ENCODE measurements at places on chromosomes 16 and 17.

DNA sequence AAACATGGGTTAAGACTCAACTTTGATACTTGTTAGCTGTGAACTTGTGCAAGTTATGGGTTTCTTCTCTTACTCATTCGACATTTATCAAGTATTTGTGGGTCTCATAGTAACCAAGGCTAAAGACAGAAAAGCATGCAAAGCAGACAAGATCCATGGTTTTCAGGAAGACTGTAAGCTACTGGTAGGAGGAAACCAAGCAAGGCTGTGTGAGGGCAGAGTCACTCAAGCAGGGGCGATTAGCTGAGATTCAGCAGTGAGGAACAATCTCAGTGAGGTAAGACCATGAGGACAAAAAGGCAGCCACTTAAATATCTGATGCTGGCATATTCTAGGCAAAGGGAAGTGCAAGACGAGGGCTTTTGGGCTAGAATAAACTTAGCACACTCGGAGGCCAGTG, 29.5 kb downstream of the MBTD1 start:
- no peak for DNase-seq

DNA sequence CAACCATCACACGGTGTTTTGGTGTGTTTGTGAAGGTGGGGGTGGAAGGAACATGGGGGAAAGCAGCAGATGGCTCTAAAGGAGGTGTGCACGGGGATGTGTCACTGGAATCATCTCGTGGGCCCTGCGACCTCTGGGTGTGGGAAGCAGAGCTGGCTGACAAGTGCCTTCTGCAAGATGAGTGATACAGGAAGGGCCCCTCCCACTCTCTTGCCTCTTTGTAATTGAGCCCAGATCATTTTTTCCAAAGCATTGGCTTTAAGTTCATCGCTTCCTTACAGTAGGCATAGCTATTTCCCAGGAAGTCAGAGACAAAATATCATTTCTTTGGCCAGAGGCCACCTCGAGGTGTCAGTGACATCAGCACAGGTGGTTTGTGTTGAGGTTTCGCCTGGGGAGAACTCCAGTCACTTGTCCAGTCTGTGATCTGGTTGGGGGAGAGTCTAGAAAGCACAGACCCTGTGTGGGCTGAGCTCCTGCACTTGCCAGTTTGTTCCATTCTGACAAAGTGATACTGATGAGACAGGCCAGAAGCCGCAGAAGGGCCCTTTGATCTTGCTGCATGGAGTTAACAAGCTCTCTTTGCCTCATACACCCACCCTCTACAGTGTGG, 20.6 kb upstream of the SNTB2 start:
- DNase-seq, result peak; percentile 8

- no peak for DNase-seq
Measured at GRCh38 chr17:78415821-78416711, 37.6 kb downstream of the PGS1 start.

DNA sequence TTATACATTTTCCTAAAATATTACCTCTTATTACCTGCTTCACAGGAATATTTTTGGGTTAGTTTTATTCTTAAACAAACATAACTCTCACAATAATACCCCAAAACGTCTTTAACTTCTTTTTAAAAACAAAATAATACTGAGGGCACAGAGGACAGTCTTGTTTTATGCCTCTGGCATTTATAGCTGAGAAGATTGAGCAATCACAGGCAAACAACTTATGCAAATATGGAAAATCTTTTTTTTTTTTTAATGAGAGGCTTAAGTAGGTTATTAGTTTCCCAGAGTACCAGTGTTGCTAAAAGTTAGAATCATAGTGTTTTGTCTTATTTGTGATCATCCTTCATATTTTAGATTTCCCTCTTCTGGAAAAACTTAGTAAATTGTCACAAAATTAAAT, 195.0 kb downstream of the FTO start:
- DNase-seq, result no peak

DNA sequence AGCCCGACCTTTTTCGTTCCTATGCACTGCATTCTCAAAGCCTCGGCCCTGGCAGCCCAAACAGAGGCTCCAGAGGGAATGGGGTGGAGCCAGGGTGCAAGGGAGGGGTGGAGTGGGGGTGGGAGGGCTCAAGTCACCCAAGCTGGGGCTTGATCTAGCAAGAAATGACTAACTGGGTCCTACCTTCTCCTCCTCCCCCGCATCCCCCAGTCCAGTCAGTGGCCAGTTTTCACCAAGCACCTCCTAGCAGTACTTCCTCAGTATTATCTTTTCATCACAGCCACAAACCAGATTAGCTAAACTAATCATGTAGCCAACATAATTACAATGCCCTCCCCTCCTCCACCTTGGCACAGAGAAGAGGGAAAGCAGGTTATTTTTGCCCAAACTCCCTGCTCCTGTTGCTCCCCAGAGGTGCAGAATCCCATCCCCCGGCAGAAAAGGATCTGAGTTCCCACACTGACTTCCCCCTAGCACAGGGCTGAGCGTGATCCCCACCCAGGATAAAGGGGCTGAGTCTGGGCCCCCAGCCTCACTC, 2.2 kb downstream of the JUP start:
- no peak for DNase-seq

DNA sequence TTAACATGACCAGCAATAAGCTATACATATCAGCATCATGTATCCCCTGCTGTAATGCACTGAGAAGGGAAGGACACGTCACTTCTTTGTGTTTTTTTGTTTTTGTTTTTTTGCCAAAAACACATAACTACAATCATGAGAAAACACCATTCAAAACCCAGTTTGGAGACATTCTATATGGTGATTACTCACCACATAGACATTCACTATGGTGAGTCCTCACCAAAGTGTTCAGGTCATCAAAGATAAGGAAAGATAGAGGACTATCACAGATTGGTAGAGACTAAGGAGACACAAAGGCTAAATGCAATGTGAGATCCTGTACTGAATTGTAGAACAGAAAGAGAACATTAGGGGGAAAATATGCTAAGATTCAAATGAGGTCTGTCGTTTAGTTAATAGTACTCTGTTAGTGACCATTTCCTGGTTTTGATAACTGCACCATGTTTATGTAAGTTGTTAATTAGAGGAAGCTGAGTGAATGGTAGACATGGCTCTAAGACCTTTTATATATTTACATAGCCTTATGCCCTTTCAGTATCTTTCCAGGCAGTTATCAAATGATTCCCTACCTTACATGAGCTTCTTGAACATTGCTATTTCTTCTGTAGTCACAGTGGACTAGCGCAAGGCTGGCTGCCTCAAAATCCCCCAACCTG, 46.6 kb downstream of the PIK3R5 start:
- DNase-seq, result no peak

- DNase-seq, result peak; percentile 2
Measured at GRCh38 chr16:85157813-85158742, 45.8 kb upstream of the CIBAR2 start.

DNA sequence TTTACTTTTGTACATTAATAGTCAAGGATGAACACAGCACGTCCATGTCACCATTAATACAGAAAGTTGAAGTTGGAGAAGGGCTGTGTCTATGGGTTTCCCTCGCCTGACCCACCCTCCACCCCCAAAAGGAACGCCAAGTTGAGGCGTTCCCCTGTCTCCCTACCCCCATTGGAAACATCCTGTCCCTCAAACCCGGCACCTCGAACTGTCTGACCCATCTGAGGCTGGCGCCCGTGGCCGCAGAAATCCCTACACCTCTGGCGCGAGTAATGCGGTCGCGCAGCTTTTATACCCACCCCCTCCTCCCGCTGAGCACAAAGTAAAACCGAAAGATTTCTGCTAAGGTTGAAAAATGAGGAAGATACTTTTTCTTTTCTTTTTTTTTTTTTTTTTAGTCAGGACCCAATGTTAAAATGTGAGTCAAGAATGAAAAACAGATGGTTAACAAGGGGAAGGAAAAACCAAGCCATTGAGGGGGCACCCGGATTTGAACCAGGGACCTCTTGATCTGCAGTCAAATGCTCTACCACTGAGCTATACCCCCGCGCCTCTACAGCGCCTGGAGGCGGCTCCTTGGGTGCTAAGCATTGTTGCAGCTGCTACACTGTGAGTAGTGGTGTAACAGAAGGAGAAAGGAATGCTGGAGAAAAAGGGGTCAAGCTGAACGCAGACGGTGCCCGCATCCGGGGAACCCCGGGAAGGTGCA, 887 bp upstream of the LASP1 start:
- DNase-seq, result peak; percentile 86

- DNase-seq, result no peak
Measured at GRCh38 chr16:12447556-12447955, 356.1 kb downstream of the CPPED1 start.

- no peak for DNase-seq
Measured at GRCh38 chr17:35735036-35735805, 3.8 kb downstream of the RASL10B start.

GRCh38 chr17:28584434-28584833, 7.7 kb upstream of the ALDOC start:
- DNase-seq, result no peak

DNA sequence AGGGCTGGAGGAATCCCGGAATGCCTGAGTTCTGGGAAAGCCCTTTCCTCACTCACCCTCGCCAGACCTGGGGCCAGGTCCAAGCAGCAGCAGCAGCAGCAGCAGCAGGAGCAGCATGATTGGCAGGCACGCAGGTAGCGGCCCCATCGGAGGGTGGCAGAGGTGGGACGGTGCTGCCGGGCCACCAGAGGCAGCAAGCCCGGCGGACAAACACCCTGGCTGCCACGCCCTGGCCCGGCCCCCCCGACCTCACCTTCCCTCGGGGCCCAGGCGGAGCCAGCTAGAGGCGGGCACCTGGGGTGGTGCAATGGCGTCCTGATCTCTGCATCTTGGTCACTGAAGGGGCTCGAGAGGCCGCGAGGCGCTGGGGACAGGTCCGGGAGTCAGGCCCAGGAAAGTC, 122.4 kb downstream of the LAT start:
- no peak for DNase-seq

GRCh38 chr16:64869781-64870180, 252.1 kb downstream of the CDH11 start:
- DNase-seq, result no peak

- DNase-seq, result peak; percentile 22
Measured at GRCh38 chr16:57045694-57046381, 46.5 kb upstream of the CPNE2 start.

- DNase-seq, result no peak
Measured at GRCh38 chr16:29915590-29916247, 10.3 kb downstream of the KCTD13 start.

DNA sequence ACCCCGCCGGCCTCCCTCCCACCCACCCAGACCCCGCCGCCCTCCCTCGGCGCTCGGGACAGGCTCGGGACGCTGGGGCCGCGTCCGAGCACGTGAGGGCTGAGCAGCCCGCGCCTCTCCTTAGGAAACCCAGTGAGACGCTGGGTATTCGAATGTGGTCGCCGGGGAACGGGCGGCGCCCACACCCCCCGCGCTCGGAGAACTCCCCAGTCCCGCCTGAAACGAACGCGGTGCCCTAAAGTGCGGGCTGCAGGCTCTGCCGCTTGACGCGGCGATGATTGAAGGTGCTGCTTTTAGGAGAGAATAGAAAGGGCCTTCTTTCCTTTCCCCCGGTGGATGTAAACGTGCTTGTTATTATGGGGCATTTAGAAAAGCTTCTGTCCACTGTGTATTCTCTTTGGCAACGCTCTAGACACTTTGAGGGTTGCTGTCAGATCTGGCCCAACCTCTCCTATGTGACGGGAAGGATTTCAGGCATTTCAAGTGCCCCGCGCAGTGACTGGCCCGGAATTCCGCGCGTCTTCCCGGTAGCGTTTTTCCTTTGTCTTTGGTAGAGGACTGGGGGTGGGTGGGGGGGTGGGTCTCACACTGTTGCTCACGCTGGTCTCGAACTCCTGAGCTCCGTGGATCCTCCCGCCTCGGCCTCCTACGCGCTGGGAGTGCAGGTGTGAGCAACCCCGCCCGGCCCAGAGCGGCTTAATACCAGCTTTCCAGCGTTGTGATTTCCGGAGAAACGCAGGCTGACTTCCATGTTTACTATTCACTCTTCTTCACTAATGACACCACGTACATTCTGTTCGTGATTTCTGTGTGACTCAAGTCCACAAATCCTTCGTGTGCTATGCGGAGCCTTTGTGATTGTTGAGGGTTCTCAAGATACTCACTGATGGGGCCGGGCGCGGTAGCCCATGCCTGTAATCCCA, 21.8 kb upstream of the FOXK2 start:
- peak; percentile 39 for DNase-seq

- no peak for DNase-seq
Measured at GRCh38 chr17:68452724-68453290, 4.5 kb downstream of the WIPI1 start.

DNA sequence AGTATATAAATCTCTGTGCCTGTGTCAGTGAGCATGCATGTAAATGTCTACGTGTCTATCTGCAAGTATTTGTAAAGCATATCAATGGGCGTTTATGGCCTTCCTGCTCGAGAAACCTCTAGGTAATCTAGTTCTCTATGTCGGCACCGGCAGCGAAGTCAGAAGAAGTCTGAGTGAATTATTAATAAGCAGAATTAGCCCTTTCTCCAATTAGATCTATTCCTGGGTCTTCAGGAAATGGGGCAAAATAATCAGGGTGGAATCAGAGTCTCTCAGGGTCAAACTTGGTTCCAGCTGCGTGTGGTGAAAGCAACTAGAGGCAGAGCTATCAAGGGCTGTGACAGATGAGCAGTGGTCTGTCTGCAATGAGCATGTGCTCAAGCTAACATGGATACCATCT, at the start of gene C17orf78:
C17orf78 (plus strand) TSS at position 280 of the 400 bp plus-strand sequence; CDS start at position 388, 108 bp downstream.
- no peak for DNase-seq

- DNase-seq, result no peak
Measured at GRCh38 chr16:27738596-27738995, 188.7 kb downstream of the KATNIP start.

- peak; percentile 74 for DNase-seq
Measured at GRCh38 chr17:28552176-28552999, at the start of gene UNC119. TSS of gene UNC119 (minus strand) at chr17:28552624. CDS start at chr17:28552557, 67 bp downstream.

DNA sequence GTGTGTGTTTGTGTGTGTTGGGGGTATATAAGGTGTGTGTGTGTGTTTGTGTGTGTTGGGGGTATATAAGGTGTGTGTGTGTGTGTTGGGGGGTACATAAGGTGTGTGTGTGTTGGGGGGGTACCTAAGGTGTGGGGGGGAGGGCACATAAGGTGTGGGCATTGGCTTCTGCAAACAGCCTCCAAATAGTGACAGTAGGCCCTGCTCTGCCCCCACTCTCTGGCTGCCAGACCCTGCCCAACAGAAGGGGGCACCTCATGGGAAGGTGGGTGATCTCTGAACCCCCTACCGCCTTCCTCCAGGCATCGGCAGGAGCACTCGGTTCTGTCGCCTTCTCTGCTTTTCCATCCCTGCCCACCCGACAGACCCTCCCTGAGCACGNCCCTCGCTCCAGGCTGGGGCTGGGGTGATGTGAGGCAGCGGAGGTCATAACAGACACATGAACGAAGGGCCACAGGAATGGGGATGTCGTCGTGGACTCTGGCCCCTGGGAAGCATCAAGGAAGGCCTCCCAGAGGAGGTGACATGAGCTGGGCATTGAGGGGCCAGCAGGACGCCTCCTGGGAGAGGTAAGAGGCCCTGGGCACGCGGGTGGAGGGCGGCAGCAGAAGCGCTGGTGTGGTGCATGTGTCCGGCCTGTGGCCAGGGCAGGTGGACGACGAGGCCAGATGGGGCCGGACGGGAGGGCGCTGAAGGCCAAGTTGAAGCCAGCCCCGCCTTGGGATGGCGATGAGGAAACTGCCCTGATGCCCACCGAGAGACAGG, 136.6 kb upstream of the RPH3AL start:
- peak; percentile 11 for DNase-seq

Measured in T-cell (primary cell).